ENCODE measurements at places on chromosomes 3 and 15. TPM values are rescaled to one million over a fixed set of nuclear protein-coding genes. Genes with fewer than 3 reads are reported as not detected.

The CEP19 gene
- total RNA-seq: 6.6 TPM

The THAP10 gene
- 0.51 TPM for total RNA-seq

GRCh38 chr3:109440353-109440752 lies 103.0 kb upstream of the DPPA4 start:
- DNase-seq: no peak

- DNase-seq: no peak
These were observed 166.6 kb downstream of the SHQ1 start for GRCh38 chr3:72681598-72681997.

GRCh38 chr3:18189282-18190050 lies 235.7 kb downstream of the SATB1 start:
- DNase-seq: no peak

- peak; percentile 74 for DNase-seq
These were observed 65.2 kb upstream of the UBE2E1 start for GRCh38 chr3:23740517-23740965.

GRCh38 chr3:42473083-42473932 lies 29.1 kb upstream of the VIPR1 start:
- DNase-seq: no peak

GRCh38 chr3:134239538-134239937 lies 11.1 kb downstream of the RYK start:
- no peak for DNase-seq

DNA sequence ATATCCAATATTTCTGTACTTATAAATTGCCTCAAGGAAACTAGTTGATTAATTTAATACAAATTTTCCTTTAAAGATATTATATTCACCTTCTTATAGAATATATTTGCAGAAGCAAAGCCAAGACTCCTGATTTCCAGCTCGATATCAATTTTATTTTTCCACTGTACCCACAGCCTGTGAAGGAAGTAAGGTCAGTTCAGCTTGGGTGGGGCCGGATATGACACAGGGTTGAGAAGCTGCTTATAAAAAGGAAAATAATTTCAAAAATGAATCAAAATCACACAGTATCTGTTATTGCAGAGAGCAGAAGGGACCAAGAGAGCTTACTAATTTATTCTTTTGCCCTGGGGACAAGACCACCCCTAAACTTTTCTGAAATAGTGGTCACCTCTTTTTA lies 491.4 kb downstream of the TUSC7 start:
- no peak for DNase-seq

Measured in activated CD4-positive, alpha-beta memory T cell treated with anti-CD3 and anti-CD28 coated beads for 36 hours (primary cell).